ENCODE measurements at places on chromosomes 16 and 17.

GRCh38 chr17:81251709-81252301 lies 12.7 kb downstream of the NDUFAF8 start:
- peak; percentile 47 for DNase-seq

DNA sequence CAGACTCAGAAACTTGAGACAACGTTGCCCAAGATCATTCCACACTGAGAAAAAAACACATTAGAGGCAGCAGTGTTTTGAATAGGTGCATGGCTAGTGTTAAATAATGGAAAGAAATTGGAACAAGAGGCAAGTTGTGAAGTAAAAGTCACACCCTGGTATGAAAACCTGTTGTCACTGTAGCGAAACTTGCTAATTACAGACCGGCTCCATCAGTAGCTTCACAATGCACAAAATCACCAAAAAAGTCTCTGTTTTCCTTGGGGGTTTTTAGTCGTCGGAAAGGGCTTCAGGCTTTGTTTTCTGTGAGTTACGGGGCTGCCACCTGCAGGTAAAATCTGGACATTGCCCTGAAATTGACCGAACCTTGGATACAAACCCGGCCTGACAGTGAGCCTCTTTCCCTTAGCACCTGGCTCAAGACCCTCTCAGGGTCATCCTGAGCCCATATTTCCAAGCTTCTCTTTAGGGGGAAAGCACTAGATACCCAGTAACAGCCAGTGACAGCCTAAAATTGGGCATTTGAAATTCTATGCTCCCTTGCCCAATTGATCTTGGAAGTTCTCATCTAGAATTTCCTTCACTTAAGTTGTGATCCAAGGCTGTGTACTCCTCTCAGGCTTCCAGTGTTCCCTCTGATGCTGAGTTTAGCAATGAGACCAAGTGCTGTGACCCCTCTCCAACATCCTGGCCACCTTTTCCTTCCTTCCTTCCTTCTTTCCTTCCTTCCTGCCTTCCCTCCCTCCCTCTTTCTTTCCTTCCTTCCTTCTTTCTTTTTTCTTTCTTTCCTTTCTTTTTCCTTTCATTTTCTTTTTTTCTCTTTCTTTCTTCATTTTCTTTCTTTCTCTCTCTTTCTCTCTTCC lies 7.2 kb upstream of the GRB2 start:
- DNase-seq: peak; percentile 72

- no peak for DNase-seq
These were observed 3.5 kb downstream of the KRT38 start for GRCh38 chr17:41437254-41437653.

DNA sequence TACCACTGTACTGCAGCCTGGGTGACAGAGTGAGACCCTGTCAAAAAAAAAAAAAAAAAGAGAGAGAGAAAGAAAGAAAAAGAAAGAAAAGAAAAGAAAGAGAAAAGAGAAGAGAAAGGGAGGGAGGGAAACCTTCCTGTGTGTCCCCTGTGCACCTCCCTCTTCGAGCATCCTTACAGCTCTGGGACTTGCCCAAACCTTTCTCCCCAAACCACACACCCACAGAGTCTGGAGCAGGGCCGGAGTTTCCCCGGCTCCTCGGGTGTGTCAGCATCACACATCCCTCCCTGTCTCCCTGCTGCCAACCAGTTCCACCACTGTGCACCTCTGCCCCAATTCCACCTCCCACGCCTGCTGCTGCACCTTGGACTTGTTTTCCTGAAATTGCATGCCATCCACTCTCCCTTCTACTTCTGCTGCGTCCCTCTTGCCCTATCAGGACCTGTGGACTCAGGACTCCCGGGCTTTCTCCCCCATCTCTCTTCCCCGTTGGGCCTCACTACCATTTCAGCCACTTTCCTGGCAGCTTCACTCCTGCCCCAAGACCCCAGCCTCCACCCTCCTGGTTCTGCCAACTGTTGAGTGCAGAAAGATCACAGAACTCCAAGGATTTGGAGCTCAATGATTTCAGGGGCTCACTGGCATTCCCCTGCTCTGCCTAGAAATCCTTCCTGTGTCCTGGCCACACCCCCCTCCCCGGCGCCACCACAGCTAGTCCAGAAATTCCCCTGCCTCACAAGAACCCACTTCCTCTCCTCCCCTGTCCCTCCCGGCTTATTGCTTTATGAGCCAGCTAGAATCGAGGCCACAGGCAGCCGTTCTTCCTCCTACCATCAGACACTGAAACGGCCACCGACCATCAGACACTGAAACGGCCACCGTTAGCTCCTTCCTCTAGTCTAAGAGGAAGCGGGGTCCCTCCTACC lies 3.7 kb upstream of the CDK3 start:
- DNase-seq: peak; percentile 71

GRCh38 chr17:42886283-42887176 lies 14.1 kb upstream of the G6PC1 start:
- no peak for DNase-seq

DNA sequence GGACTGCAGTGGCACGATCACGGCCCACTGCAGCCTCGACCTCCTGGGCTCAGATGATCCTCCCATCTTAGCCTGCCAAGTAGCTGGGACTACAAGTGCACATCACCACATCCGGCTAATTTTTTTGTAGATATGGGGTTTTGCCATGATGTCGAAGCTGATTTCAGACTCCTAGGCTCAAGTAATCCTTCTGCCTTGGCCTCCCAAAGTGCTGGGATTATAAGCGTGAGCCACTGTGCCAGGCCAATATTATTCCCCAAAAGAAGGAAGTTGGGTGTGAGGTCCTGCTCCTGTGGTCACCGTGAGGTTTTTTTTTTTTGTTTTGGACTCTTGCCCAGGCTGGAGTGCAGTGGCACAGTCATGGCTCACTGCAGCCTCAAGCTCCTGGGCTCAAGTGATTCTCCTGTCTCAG lies 1.5 kb downstream of the AMZ2 start:
- no peak for DNase-seq

DNA sequence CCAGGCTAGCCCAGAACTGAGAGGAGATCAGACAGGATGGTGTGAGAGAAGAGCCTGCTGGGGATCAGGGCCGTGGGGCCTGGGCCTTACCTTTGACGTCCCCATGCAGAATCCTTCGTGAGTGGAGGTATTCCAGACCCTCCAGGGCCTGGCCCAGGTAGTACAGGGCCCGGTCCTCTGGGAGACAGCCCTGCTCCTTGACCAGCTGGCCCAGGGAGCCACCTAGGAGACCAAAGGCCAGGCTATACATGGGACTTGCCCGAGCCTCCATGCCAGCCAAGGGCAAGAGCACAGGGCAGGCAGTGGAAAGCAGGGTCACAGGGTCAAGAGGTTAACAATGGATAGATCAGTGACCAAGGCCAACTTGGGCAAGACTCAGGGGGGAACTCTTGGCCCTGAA lies 12.1 kb upstream of the SPATA32 start:
- DNase-seq: no peak

DNA sequence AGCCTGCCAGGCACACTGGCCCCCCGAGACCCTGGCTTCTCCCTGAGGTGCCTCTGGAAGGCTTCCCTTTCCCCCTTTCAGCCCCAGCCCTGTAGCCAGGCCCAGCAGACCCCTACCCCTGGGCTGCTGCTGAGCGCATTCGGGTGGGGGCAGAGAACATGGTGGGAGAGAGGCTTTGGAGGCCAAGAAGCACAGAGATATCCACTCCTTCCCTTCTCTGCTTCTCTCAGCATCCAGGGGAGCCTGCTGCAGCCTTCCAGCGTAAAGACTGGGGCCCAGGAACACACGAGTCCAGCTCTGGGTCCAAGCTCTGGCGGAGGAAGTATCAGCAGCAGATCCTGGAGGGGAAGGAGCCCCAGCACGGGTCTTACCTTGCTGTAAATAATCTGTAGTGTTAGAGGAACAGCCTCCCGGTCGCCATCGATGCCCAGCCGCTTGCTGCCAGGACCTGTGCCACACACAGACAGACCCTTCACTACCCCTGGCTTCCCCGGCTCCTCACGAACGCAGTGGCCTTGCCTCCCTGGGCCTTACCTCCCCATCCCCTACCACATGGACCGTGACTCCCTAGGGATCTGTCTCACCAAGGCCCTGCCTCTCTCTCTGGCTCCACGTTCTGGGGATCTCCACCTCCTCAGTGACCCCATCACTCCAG lies 17.0 kb upstream of the PIK3R6 start:
- DNase-seq: no peak

GRCh38 chr16:75372236-75372856 lies 61.0 kb downstream of the CFDP1 start:
- no peak for DNase-seq

DNA sequence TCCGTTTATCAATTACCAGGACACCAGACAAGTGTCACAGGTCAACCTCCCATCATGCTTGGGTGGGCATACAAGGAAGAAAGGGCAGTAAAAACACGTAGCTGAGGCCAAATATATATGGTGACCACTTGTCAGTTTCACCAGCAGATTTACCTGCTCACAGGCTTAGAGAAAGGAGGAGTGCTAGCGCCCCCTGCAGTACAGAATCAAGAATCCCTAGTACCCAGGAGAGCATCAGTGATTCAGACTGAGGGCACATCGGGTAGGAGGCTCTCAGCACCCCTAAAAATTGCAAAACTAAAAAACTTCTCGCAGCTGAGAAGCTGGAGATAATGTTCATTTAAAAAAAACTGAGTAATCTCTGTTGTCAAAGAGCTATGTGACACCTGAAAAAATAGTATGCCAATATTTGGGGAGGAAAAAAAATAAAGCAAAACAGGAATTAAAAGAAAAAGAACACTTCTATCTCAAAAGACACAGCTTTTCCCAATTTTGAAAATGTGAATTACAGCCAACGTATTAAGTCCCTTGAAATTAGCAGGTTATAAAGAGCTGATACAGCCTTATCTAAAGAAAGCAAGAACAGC lies 21.2 kb upstream of the MON1B start:
- peak; percentile 55 for DNase-seq

DNA sequence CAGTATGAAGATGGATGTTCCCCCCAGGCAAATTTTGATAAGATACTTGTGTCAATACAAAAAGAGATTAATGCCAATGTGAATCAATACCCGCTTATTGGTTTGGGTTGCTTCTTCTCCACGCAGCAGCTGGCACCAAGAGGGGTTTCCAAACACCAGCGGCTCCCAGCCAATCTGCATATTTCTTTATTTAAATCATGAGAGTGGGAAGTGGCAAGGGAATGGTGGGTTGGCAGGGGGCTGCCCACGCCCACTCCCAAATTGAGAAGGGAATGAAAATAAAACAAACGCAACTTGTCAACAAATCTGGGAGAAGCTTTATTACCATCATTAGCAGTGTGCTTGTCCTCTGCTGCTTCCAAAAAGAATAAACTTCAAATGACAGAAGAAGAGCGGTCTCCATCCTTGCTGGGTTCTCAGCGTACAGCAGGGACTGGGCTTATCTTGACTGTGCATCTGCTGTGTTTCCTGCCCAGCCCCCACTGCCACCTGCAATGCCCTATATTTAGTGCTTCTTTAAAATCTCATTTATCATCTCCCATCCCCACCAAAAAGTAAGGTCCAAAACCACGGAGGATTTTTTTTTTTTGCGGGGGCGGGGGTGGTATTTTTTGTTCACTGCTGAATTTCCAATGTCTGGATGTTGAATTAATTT lies 34.9 kb upstream of the C16orf78 start:
- DNase-seq: no peak

DNA sequence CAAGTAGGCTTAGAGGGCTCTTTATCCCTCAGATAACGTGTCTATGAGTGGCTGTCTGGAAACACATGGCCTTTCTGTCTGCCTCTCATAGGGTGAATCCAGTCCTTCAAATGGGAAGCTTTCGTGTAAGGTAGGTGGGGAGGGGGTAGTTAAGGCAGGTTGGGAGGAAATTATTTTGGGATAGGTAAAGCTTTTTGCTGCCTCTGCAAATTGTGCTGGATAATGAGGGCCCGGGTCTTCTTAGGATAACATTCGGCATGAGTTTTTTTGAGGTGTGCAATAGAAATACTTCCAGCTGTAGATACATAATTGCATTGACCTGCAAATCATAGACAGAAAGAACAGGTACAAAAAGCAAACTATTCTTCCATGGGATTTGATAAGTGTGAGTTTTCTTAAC lies 189.7 kb downstream of the PRKCA start:
- DNase-seq: no peak

DNA sequence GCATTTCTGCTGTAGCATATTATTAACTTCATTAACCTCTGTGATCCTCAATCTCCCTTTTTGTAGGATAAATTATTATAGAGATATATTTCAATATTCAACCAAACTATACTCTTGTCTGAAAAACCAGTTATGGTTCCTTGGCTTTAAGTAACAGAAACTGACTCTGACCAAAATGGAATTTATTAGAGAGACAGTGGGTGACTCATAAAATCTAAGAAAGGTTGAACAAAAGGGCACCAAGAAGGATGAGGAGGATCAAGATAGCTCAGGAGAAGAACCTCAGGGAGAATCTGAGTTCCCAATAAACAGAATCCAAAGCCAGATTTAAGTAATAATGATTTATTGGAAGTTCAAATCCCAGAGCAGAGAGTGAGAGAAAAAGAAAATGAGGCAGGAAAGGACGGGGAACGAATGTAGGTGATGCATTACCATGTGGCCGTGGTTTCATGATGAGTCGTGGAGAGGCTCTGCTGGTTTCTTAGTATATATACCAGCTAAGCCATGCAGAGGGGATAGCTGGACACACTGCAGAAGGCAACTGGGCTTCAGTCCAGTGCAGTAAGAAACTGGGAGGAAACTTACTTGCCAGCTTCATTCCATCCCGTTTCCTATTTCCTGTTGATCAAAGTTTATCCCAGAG lies 151.5 kb upstream of the GOT2 start:
- DNase-seq: no peak

- DNase-seq: no peak
These were observed 253.6 kb upstream of the XYLT1 start for GRCh38 chr16:17724242-17724898.

DNA sequence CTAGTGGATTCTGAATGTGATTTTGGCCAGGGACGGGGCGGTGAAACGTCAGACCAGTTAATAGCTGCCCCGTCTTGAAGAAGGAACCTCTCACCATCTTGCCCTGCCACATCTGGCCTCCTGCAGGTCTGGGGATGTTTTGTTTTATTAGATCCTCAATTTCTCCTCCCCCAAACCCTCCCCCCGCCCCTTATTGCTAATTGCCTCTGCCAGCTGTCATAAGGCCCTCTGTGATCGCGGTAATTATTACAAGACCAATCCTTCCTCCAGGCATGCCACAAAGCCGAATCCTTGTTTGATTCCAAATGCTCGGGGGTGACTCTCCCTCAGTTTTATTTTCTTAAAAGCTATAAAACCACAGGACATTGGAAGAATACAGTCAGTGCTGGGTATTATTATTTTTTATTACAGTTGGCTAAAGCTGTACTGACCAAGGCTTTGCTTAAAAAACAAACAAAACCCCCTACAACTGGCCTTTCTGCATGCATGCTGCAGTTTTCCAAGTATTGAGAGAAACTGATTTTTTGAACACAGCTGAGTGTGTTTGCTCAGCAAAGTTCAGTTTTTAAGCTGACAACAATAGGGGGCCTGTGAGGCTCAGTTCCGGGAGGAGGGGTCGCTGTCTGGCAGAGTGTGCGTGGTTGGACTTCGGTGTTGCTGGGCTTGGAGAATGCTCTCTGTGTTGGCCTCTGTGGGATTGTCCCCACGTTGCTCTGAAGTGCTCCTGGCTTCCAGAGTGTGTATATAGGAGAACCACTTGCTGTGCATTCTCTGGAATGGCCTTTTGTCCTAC lies 1.7 kb downstream of the KSR1 start:
- peak; percentile 50 for DNase-seq

GRCh38 chr17:51118330-51119195 lies 2.1 kb downstream of the SPAG9 start:
- DNase-seq: no peak

All from cardiac muscle cell (in vitro differentiated cells and primary cell).